ENCODE measurements at places on chromosomes 1 and 21.

- DNase-seq = no peak
Measured at GRCh38 chr1:72432645-72433267, 150.4 kb upstream of the NEGR1 start.

DNA sequence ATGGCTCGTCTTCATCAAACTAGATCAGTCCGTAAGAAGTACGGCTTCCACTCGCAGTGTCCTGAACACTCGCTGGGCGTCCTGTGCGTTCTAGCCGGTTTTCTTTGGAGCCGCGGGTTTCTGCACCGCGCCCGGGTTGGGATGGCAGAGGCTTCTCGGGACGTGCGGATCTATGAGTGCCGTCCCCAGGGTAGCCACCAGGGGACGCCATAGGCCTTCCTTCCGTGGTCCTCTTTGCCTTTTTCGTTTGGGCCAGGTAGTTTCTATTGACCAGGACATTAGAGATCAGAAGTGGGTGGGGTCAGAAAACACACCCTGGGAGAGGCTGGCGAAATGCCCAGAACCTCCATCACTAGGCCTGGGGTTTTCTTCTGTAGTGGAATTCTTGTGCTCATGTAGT, 273.8 kb downstream of the FAM72C start:
- DNase-seq = peak; percentile 12

DNA sequence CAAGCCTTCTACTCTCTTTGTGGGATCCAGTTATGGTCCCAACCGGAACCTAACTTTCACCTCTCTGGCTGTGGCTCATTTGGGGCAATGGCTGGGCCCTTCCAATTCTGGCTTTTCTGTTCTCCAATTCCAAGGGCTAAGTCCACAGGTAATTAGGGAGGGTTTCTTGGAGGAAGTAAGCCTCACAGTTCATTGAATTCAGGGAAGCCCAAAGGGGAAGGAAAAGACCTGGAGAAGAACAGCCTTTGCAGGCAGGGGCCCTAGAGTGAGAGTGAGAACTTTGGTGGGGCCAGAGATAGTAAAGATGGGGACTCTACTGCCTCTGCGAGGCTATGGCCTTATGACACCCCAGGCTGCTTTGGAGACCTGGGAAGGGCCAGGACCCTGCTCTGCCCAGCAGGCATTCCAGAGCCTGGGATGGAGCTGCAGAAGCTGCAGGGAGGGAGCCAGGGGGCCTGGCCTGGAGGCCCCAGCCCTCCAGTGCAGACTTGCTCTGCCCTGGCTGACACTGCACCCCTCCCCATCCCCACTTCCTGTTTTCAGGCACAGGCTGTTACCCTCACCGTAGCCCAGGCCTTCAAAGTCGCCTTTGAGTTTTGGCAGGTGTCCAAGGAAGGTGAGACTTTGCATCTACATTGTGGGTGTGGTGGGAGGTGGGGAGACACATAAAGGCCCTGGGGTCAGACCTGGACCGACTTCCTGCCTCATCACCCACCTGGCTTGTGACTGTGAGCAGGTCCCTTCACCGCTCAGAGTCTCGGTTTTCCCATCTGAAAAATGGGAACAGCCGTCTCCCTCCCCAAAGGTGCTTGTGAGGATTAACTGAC, 18.9 kb downstream of the LDLRAP1 start:
- DNase-seq = no peak

GRCh38 chr21:28588997-28589396, 403.7 kb downstream of the LTN1 start:
- DNase-seq = no peak

GRCh38 chr1:15684042-15684461, at the start of gene PLEKHM2:
Gene PLEKHM2 (plus strand): TSS chr1:15684320. CDS start chr1:15684559, 239 bp downstream.
- peak; percentile 11 for DNase-seq

GRCh38 chr1:7632176-7632575, 138.9 kb upstream of the VAMP3 start:
- DNase-seq = no peak

DNA sequence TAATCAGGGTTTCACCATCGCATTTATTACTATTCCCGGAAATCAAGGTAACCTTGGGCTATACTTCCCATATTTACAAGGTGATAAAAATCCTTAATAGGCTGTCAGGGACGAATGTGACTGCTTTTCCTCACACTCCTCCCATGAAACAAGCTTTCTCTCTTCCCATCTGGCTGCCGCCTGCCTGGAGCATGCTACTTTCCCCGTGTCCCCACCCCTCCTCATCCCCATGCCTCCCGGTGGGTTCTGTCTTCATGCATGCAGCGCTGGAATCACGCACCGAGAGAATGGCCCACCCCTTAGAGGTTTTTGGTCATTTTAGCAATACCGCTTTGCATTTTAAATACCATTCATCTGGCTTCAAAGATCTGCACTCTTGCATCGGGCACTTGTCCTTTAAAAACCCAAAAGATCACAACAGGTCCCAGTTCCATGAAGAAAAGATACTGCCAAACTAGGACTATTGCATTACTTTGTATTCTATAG, 339.1 kb downstream of the NTNG1 start:
- DNase-seq = no peak

DNA sequence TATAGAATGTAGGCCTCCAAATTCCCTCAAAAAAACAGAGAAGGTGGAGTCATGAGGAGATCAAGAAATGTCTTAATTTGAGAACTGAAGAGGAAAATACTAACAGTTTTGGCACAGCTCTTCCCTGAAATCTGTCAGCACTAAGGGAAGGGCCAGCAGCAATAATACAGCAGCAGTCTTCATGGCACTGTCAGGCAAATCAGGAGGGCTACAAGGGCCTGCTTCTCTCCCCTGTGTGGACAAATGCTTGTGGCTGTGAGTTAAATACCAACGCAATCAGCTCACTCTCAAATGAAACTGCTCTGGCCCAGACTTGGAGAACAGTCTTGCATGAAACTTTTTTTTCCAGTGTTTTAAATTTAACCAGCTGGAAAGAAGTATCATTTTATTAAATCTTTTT, 20.5 kb upstream of the CNN3 start:
- no peak for DNase-seq

GRCh38 chr1:21292984-21293536, 2.8 kb upstream of the ECE1 start:
- DNase-seq = no peak

DNA sequence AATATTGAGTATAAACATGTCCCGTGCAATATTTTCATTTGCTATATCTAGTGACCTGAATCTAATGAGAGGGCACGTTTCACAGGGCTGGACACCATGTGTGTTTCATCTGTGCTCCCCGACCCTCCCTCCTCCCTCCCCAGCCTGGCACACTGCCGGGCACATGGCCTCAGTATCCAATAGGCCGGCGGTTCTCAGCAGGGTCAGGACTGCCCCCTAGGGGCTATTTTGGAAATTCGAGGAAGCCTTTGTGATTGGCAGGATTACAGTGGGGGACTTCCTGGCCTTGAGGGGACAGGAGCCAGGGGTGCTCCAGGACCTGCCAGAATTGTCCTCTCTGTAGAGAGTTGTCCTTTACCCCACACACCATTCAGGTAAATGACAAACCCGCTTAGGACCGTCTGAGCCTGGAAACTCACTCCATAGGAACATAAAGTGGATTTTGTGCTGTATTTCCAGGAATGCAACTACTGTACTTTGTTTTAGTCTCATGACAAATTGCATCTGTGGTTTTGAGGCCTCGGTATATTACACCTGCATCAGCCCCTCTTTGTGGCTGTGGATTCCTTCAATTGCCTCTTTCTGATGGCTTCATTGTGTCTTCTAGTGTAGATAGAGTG, 109.5 kb upstream of the SIM2 start:
- DNase-seq = peak; percentile 19

- peak; percentile 2 for DNase-seq
Measured at GRCh38 chr1:221039616-221040015, 160.4 kb downstream of the HLX start.

DNA sequence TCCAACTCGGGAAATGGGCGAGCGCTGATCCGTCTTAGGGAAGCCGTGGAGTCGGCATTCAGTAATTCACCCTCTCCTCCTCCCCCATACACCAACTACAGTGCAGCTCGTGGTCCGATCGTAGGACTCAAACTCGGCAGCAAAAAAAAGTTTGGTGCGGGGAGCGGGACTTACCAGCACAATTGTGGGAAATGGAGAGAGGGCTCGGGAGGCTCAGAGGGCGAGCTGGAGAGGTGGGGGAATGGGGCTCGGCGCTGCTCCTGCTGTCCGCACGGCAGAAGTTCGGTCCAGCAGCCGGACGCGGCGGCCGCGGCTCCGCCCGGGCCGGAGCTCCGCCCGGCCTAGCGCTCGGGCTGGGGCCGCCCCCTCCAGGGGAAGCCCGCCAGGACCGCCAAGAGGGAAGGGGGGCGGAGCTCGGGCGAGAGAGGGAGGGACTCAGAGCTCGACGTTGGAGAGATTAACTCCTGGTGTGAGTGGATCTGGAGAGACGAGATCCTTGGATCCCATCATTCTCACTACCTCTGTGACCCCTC, 676 bp upstream of the PIAS3 start:
- DNase-seq = peak; percentile 46

GRCh38 chr1:109259674-109260557, 10.6 kb downstream of the CELSR2 start:
- DNase-seq = no peak

- no peak for DNase-seq
Measured at GRCh38 chr21:37547615-37548200, 181.1 kb downstream of the DYRK1A start.

Measured in bone marrow (tissue), 2 donors.